ENCODE measurements at places on chromosomes 6 and 20. TPM values are rescaled to one million over a fixed set of nuclear protein-coding genes. Genes with fewer than 3 reads are reported as not detected.

Gene SLC17A1
- 0.25 TPM for total RNA-seq

Gene DEF6
- 2.6 TPM for total RNA-seq

Gene FKBP1C
- 0.13 TPM for total RNA-seq

Gene PDRG1
- 6.5 TPM for total RNA-seq

Gene LRRC73
- under 0.01 TPM for total RNA-seq

Gene ELOVL4
- 2.2 TPM for total RNA-seq

Gene FKBP1A
- total RNA-seq = 139 TPM

Gene EFCAB8
- total RNA-seq = under 0.01 TPM

Gene AVP
- total RNA-seq = not detected

Gene KIFC1
- total RNA-seq = 126 TPM

Gene GRM1
- 0.25 TPM for total RNA-seq

Gene KIF25
- not detected for total RNA-seq

Gene KCNK16
- total RNA-seq = not detected

Gene GUCA1A
- total RNA-seq = 0.49 TPM

Gene CST2
- total RNA-seq = 1.5 TPM

Gene PIGU
- total RNA-seq = 14.7 TPM

Gene LY6G6C
- not detected for total RNA-seq

Gene PRL
- not detected for total RNA-seq

Gene MEI4
- total RNA-seq = not detected

Gene KCNQ2
- not detected for total RNA-seq

Gene POFUT1
- 50.8 TPM for total RNA-seq

Gene SYCP2
- 0.13 TPM for total RNA-seq

Gene TOP1
- 13.4 TPM for total RNA-seq

Gene HLA-DOA
- total RNA-seq = under 0.01 TPM

Gene PRIM2
- total RNA-seq = 24.3 TPM

Gene STMND1
- not detected for total RNA-seq

Gene GJA10
- total RNA-seq = not detected

Gene ERMARD
- 13.7 TPM for total RNA-seq

Gene FILIP1
- total RNA-seq = 0.13 TPM

Gene LST1
- not detected for total RNA-seq

Gene SMIM28
- total RNA-seq = not detected

Gene PDYN
- total RNA-seq = not detected

Gene IRF4
- total RNA-seq = 0.25 TPM

Gene SLC26A8
- not detected for total RNA-seq

Gene VSTM2L
- 2.0 TPM for total RNA-seq

Gene TFAP2A
- total RNA-seq = 1.3 TPM

Gene VARS1
- 85.2 TPM for total RNA-seq

Gene RAET1G
- total RNA-seq = 0.25 TPM

Gene MAP3K4
- 14.6 TPM for total RNA-seq

Gene RHAG
- not detected for total RNA-seq

Gene METTL24
- total RNA-seq = 6.6 TPM

Gene EDN1
- 30.0 TPM for total RNA-seq

Gene JAG1
- total RNA-seq = 42.5 TPM

Gene CAP2
- total RNA-seq = 12.3 TPM

Gene LRP11
- 27.8 TPM for total RNA-seq

Gene ADA
- total RNA-seq = 18.9 TPM

Gene SIRPG
- not detected for total RNA-seq

Gene CST7
- total RNA-seq = not detected

Gene MYCT1
- 0.16 TPM for total RNA-seq

Gene ENPP5
- total RNA-seq = 3.8 TPM

Gene LAMA2
- total RNA-seq = 6.3 TPM

Gene MCCD1
- not detected for total RNA-seq

Gene MCM8
- total RNA-seq = 13.5 TPM

Gene BPHL
- total RNA-seq = 14.3 TPM

Data from mesangial cell (primary cell).